NCI-H345 (cell line): ENCODE measurements at places on chromosomes 2 and 18.

DNA sequence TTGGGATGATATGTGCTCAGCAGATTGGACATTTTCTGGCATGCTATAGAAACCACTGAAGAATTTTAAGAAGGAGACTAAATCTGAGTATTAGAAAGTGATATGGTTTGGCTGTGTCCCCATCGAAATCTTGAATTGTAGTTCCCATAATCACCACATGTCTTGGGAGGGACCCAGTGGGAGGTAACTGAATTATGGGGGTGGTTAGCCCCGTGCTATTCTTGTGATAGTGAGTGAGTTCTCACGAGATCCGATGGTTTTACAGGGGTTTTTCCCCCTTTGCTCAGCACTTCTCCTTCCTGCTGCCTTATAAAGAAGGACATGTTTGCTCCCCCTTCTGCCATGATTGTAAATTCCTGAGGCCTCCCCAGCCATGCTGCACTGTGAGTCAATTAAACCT lies 535.9 kb upstream of the VRK2 start:
- no peak for DNase-seq

DNA sequence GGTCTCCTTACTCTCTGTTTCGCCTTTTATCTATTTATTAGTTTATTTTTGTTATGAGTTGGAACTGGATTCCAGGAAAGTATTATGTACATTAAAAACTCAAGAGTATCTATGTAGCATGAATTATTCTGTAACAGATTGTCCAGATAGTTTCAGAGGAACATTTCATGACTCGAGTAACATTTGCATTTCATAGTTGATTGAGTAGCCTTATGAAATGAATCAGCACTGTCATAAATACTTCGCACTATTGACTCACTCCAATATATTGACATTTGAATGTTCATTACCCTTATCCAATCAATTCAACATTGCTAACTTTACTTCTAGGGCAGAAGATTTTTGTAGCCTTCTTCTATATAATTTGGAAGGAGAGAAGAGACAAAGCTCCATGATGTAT lies 11.3 kb upstream of the VRK2 start:
- no peak for DNase-seq

DNA sequence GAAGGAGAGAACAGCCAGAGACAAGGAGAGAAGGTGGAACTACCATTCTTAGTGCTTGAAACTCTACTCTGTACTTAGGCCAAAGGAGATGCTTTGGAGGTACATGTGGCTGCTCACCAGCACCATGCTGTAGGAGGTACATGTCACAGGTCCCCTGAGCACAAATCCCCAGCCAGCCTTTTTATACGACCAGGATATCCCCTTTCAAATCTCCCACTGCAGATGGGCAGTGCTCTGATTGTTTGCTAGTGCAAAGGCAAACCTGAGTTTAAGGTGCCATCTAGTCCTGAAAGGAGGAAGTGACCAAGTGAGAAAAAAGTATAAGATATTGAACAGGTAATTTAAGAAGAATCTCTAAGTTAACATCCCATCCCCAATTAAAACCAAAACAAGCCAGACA lies 17.1 kb upstream of the TTC21B start:
- DNase-seq: no peak

GRCh38 chr2:158130832-158131473 lies 29.3 kb downstream of the UPP2 start:
- no peak for DNase-seq

GRCh38 chr2:170878066-170878465 lies 51.0 kb upstream of the GORASP2 start:
- no peak for DNase-seq

GRCh38 chr2:53087874-53088461 lies 679.6 kb upstream of the CHAC2 start:
- DNase-seq: no peak

- peak; percentile 80 for DNase-seq
Measured at GRCh38 chr2:188078534-188078933, 213.1 kb upstream of the GULP1 start.
